ENCODE measurements at places on chromosomes 4 and X.
A peak's percentile ranks its signal among the peaks of the same experiment; 100 is the strongest.

DNA sequence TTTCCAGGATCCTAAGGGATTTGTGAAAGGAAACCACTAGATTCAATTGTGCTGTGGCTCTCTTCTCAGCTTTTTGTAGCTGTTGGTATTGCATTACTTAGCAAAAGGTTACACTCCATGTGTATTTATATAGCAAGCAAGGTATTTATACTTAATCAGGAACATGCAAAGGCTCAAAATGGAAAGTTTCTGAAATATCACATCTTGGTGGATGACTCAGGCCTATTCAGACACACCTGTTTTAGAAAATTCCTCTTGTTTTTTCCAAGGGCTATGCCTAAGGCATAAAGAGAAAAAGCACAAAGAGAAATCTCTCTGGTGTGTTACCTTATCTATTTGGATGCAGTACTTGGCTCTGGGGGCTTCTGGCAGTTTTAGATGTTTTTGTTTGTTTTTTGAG lies 144.4 kb upstream of the GALNT7 start:
- no peak for DNase-seq

- no peak for DNase-seq
Observed at GRCh38 chr4:168845897-168846296, 164.2 kb downstream of the CBR4 start.

- peak; percentile 70 for DNase-seq
Observed at GRCh38 chr4:74311696-74312313, 3.5 kb downstream of the EPGN start.

DNA sequence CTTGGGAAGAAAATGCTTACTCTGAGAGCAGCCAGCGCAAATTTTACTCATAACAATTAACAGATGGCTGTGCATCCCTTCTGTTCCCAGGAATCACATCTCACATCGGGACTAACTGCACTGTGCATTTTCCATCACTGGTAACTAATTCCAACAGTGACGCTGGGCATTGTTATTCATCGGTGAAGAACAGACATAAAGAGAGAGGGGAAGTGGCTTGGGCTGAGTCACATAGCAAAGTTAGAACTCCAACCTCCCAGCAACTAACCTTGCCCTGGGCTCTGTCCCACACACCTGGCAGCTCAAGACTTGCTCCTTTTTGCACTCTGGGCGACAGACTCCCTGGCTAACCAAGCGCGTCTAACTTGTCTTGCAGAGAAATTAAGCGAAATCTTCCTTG lies 6.4 kb upstream of the LONRF3 start:
- DNase-seq = no peak

DNA sequence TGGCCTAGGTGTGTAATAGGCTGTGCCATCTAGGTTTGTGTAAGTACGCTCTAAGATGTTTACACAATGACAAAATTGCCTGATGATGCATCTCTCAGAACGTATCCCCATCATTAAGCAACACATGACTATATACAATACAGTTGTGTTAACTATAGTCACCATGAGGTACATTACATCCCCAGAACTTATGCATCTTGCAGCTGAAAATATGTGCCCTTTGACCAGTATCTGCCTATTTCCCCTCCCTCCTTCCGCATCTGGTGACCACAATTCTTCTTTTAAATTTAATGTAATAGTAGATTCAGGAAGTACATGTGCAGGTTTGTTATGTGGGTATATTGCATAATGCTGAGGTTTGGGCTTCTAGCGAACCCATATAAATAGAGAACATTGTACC lies 239.8 kb upstream of the IL1RAPL1 start:
- DNase-seq = no peak

DNA sequence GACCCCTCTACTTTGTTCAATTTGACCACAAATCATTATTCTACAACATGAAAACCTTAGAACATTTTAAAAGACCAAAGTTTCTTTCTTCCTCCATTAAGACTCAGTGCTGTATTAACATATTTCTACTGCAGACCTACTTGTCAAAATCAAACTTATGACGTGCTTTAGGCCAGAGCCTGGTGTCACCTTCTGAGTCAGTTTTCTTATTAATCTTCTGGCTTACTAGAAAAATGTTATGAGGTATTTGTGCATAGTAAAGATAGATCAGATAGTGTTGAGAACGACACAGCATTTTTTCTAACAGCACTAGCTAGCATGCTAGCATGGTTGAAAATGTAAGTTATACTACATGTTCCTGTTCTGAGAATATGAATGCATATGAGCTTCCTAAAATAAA lies 333.6 kb upstream of the FAM241A start:
- DNase-seq = no peak

GRCh38 chr4:48379587-48380180 lies 38.4 kb downstream of the SLAIN2 start:
- DNase-seq = no peak

DNA sequence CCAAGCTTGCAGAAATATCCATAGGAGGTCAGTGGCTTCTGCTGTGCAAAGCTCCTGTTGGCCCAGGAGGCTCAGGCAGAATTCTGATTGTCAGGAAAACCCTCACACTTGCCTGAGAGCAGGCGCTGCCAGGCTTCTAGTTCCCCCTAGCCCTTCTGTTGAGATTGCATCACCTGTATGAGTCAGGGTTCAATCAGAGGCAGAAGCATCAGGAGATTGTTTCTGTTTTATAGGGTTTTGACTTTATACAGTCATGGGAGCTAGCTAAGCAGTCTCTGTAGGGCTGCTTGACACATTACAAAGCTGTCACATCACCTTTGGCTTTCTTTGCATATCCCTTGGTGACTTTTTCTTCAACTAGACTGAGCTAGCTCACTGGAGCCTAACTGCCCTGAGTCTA lies 27.8 kb downstream of the DIPK2B start:
- DNase-seq = no peak

- DNase-seq = no peak
Observed at GRCh38 chr4:72858328-72858727, 211.2 kb downstream of the COX18 start.

- DNase-seq = no peak
Observed at GRCh38 chr4:6368601-6369000, 99.0 kb downstream of the WFS1 start.

- DNase-seq = no peak
Observed at GRCh38 chr4:58477950-58478349, 1367.8 kb upstream of the IGFBP7 start.

- no peak for DNase-seq
Observed at GRCh38 chr4:13542577-13543031, 1.7 kb downstream of the NKX3-2 start.

- peak; percentile 56 for DNase-seq
Observed at GRCh38 chr4:602559-602942, 22.8 kb upstream of the PDE6B start.

DNA sequence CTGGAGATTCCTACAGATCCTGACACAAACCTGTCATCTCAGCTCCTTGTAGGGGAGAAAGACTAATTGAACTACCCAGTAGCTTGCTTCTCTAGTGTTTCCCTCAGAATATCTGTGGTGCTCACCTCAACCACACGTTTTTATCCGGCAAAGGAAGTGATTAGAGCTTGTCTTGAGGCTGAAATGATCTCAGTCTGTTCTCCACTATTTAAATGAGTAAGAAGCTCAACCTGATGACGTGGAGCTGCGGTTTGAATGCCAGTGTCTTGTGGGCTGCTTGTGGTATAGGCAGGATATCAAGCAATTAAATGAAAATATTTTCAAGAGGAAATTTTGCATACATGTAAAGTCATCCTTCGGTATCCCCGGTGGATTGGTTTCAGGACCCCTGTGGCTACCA lies 270.2 kb downstream of the TLL1 start:
- DNase-seq = no peak

DNA sequence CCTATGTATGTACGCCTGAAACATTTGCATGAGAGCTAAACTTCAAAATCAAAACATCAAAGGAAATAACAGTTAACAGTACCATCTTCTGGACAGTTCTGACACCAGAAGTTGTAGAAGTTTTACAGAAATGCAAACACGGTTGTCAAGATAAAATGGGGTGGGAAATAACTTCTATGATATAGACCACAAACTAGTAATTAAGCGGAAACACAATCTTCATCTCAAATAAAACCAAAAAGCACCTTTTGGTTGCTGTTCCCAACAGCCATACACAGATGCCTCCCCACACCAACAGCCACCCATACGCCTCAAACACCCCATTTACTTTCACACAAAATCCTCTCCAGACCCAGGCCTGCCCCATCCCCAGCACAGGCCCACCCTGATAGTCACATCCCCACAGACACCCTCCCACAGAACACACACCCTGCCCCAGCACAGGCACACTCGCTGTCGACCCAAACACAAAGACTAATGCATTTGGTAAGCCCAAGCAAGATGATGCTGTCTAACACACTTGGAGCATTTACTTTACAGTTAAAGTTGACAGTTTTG lies 64.3 kb downstream of the TAPT1 start:
- no peak for DNase-seq

- no peak for DNase-seq
Observed at GRCh38 chr4:11050766-11051165, 366.2 kb upstream of the CLNK start.

DNA sequence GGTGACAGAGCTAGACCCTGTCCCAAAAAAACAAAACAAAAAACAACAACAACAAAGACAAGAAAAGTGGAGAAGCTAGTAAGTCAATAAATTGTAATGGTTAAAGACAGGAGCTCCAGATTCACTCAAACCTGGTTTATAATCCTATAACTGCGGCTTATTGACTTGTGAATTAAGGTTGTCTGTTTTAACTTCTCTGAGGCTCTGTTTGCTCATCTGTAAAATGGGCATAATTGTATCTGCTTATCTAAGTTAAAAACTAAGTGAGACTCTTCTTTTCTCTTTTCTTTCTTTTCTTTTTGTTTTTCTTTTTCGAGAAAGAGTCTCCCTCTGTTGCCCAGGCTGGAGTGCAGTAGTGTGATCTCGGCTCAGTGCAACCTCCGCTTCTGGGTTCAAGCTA lies 84.9 kb downstream of the SOWAHB start:
- DNase-seq = no peak

GRCh38 chrX:44459501-44459900 lies 83.2 kb downstream of the FUNDC1 start:
- no peak for DNase-seq

DNA sequence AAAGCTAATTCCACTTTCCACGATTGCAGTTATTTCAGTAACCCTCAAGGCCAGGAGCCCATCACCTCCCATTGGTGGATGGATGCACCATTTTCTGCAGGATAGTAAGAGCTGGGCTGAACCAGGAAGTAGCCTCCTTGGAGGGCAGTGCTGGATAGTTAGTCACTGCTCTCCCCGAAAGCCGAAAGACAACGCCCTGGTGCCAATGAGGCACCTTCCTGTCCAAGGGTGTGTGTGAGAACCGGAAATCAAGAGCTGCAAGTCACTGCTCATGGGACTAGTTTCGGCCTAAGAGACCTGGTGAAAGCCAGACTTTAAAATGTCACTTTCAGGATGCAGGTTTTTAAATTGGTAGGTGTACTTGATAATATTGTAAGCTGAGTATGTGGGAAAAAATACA lies 203.8 kb upstream of the HS3ST1 start:
- no peak for DNase-seq

DNA sequence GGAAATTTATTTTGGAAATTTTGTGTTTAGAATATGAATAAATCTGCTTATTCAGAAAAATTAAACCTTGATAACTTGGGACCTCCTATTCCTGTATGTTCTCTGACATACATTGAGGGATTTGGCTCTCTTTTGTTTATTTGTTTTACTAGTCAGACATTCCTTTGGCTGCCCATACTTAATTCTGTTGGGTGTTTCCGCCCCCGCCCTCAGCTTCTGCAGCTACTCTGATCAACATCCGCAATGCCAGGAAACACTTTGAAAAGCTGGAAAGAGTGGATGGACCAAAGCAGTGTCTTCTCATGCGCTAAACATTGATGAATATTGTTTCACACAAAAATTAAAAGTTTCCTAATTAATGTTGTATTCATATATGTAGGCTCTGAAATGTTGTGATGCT lies 40.5 kb downstream of the RRAGB start:
- no peak for DNase-seq

DNA sequence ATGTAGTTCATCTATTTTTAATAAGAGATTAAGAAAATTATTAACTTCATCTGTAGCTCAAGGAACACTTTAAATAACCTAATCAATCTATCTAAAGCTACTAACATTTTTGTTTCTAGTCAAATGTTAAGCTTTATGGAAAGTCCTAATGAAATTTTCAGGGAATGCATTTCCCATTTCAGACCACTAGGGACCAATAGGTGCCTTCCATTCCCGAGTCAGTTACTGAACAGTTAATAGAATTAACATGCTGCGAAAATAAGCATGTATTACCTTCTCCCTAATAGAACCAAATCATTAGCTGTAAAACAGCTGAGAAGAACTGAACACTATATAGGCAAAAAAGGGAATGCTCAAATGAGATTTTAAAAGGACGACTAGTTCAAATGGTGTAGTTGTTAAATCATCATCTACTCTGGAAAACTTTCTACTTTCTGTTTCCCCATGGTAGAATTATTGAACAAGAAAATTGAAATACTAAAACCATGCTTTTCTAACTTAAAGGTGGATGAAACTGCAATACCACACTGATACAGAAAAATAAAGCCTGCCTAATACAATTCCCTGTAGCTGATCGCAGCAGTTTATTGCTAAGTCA lies 22.5 kb downstream of the STX18 start:
- peak; percentile 5 for DNase-seq

- no peak for DNase-seq
Observed at GRCh38 chrX:103183912-103184311, 31.0 kb upstream of the BEX4 start.

DNA sequence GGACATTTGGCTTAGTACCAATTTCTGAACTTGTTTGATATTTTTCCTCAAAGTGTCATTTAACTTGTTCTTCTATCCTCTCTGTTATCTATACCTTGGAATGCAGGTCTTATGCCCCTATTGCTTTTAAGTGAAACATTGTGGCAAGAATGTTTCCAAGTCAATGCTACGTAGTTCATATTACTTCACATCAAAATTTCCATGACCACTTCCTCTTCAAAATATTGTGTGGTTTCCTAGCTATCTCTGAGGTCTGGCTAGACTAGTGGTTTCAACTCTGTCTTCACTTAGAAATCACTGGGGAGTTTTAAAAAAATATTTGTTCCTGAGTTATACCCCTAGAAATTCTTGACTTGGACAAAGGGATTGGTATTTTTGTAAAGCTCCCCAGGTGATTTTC lies 20.2 kb upstream of the RASGEF1B start:
- DNase-seq = no peak

DNA sequence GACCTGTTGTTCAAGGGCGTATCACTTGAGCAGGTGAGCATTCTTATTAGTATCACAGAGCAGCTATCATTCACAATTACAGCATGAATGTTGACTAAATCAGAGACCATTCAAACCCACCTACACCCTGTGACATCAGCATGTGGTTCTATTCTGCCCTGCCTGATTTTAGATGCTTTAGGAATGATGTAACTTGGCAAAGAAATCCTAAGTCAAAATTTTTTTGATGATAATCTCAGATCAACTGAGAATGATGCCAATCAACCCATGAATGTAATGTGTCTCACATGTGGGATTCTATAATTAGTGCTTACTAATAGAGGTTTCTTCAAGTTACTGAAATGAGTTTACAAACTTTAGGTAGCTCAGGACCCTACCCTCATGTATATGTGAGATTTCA lies 13.4 kb upstream of the CHIC2 start:
- no peak for DNase-seq

- no peak for DNase-seq
Observed at GRCh38 chr4:94274912-94275311, 67.2 kb downstream of the SMARCAD1 start.

- no peak for DNase-seq
Observed at GRCh38 chr4:180156684-180157083, 2086.5 kb upstream of the TENM3 start.

- DNase-seq = no peak
Observed at GRCh38 chr4:130147641-130148040, 1051.7 kb downstream of the C4orf33 start.
